ELF-1 (cell line): ENCODE measurements at places on chromosomes 12 and 14.
A peak's percentile ranks its signal among the peaks of the same experiment; 100 is the strongest.

- no peak for DNase-seq
Observed at GRCh38 chr14:50345846-50346422, 33.8 kb downstream of the DMAC2L start.

DNA sequence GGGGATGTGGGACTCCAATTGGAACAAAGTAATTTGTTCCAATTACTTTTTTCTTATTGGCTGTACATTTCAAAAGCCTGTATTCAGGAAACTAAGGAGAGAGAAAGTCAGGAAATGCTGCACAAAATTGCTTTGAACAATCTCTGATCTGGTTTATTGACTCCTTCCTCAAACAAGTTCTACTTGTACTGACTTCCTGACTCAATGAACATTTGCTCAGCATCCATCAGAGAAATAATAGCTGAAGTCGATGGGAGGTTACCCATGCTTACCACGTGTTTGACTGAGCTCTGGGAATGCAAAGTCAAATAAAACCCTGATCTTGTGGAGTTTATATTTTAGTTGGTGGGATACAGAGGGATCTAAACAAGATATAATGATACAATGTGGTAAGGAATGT is 15.4 kb upstream of the C12orf75 start:
- no peak for DNase-seq

GRCh38 chr14:103288076-103288766 is 45.8 kb upstream of the EIF5 start:
- peak; percentile 28 for DNase-seq

- no peak for DNase-seq
Observed at GRCh38 chr12:68267892-68268396, 14.5 kb upstream of the IL22 start.

DNA sequence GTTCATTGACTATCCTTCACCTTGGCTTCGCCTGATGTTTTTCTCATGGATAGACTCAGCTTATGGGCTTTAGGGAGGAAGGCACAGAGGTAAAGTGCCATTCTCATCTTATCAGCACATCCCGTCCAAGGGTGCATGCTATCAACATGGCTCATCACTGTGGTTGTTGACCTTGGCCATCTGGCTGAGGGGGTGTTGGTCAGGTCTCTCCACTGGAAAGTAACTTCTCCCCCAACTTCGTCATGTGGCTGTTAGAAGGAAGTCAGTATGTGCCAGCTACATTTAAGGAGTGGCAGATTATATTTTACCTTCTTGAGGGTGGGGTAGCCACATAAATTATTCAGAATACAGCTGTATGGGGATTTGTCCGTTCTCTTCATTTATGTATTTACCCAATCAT is 68.9 kb downstream of the EML1 start:
- no peak for DNase-seq

- peak; percentile 65 for DNase-seq
Observed at GRCh38 chr12:8912914-8913313, 1.4 kb upstream of the PHC1 start.

GRCh38 chr14:88947646-88948598 is 123.5 kb downstream of the TTC8 start:
- no peak for DNase-seq

- DNase-seq = no peak
Observed at GRCh38 chr12:118851891-118852290, 129.4 kb upstream of the SRRM4 start.

DNA sequence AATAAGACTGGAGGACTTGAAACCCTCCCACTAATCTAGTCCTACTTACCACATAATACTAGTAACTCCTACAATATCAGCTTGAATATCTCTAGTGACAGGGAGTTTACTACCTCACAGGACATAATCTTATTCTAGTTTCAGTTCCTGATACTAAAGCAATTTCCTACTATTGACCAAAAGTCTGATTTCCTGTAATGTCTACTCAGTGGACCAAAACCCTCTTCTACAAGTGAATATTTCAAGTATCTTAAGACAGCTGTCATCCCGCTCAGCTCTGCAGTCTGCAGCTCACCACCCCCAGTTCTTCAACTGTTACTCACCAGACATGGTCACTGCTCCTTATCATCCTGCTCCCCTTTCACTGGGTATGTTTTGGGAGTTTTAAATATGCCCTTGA is 70.8 kb upstream of the TMCC3 start:
- no peak for DNase-seq

DNA sequence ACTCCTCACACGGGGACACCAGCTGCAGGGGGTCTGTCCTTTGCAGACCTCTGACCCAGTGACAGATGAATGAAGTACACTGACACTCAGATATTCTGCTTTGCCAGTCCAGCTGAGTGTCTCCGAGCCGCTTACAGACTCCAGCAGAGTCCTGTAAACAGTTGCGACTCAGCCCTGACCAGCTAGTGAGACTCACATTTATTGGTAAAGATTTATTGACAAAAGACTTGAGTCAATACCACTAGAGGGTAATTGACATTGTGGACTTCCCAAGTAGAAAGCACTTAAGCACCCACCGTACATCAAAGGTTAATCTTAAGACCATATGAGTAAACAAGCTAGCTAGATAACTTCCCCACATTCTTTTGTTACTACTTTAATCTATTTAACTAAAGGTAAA is 9.8 kb upstream of the FKBP4 start:
- no peak for DNase-seq

DNA sequence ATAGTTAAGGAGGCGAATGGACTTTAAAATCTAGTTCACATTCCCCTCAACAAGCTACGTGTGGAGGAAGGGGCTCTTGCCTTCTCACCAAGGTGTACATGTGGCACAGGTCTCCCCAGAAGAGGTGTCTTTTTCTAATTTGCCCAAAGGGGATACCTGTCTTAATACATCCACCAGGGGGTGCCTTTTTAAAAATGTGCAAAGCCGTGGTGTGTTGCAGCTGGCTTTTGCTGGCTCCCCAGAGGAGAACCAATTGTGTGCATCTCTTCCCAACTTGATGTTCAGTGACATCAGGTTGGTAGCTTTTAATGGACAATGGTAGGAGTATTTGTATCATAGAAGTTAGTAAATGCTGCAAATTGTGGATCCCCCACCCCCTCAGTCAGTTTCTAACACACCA is 33.8 kb downstream of the CREBL2 start:
- no peak for DNase-seq
